ENCODE measurements at places on chromosomes 2 and 18.

DNA sequence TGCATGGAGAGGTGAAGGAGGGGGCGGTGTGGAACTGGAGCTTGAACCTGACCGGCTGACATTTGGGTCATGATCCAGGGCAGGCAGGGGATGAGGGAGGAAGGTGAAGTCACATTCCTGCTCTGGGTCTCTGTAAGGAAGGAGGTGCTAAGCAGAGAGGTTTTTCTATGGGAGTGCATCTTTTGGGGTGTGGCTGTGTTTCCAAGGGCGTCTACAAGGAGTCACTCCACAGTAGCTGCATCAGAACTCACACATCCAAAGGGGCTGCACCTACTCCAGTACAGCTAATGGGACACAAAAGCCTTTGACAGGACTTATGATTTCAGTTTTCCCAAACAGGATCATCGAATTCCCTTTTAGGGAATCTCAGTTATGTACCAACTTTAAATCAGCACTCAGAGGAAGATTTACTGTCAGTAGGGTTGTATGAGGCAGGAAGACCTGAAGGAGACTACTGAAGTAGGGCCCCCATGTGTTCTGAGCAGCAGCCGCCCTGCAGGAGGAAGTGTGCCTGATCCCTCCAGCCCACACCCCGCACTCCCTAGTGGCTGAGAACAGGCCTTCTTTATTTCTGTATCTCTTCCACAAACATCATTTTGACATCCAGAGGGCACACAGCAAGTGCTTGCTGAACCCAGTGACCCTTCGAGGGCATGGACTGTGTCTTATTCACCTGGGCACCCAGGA, 137.2 kb downstream of the CELF4 start:
- no peaks in the 10 kb centered on the region for H3K4me1 ChIP-seq
- no peak overlapping the region for H3K27ac ChIP-seq
- DNase-seq = no peak
- peaks cover 16% of the 10 kb centered on the region for H3K27me3 ChIP-seq

DNA sequence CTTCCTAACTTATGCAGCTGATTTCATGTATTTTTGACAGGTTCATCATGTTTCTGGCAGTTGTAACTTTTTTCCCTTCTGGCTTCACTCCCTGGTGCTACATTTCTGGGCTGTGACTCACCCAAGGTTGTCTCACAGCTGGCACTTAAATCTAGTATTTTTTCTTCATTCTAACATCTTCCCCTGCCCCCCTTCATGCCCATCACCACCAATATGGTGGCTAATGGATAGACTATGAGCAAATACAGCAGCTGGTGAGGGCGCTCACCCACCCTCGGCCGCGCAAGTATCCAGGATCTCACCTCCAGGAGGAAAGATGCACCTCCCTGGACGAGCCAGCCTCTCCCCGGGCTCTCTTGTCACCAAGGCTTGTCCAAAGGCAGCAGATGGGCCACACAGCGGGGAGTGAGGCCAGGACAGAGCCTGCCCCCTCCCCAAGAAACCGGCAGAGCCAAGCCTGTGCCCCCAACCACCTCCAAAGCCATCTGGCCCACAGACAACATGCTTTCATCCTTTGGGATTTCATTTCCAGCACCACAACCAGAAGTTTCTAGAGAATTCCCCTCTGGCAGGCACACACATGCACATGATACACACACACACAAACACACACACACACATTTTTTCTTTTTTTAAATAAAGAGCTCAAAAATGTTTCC, 39.1 kb downstream of the ATOH8 start:
- peak overlapping the region; percentile 18 for H3K27ac ChIP-seq
- DNase-seq = peak; percentile 59
- peak overlapping the region; percentile 14 for H3K4me3 ChIP-seq
- no peaks in the 10 kb centered on the region for H3K36me3 ChIP-seq
- peaks cover 5% of the 10 kb centered on the region for H3K27me3 ChIP-seq

- H3K4me3 ChIP-seq = no peak overlapping the region
- peak; percentile 80 for DNase-seq
- no peaks in the 10 kb centered on the region for H3K36me3 ChIP-seq
Observed at GRCh38 chr2:145751629-145752028, 1231.7 kb upstream of the ZEB2 start.

DNA sequence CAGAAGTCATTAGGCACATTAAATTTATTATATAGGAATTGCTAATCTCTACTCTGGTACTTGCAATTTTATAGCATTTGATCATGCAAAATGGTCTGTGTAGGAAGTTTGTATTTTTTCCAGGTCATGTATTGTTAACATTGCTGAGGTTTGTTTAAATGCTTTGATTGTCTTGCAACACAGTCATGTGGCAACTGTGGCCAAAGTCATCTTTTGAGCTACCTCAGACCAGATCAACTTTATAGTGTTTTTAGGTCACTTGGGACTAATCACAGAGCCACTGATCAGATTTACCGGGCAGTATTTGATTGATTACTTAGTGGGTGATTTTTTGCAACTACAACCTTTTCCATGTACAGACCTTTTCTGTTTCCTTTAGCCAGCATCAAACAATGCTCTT, 3.7 kb downstream of the SERPINB5 start:
- no peak overlapping the region for H3K4me3 ChIP-seq
- DNase-seq = peak; percentile 14
- no peaks in the 10 kb centered on the region for H3K36me3 ChIP-seq
- H3K27me3 ChIP-seq = peaks cover 5% of the 10 kb centered on the region
- no peak overlapping the region for H3K27ac ChIP-seq

DNA sequence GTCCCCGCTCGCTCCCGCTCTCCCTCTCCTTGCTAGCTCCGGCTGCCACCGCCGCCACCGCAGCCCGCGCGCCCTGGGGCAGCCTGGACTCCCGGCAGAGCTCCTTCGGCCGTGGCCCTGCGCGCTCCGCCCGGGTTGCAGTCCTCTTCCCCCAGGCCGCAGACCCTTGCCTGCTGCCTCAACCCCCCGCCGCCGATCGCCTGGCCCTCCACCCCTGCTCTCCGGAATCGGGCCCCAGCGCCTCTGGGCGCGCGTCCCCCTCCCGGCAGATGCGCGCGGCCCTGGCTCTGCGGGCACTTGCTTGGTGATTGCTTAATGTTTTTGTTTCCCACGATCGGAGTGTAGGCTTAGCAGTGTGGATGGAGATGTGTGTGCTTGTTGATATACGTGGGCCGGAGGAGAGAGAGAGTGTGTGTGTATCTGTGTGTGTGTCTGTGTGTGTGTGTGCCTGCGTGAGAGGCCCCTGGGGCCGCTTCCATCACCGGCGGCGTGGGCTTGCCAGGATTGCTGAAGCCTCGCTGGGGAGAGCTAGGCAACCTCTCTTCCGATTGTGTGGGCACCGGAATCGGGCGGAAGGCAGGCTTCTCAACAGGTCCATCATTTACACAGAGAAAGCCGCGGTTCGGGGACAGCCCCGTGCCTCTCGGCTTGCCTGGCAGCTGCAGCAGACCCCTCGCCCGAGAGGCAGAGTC, 877 bp downstream of the INHBB start:
- DNase-seq = peak; percentile 40
- H3K36me3 ChIP-seq = no peaks in the 10 kb centered on the region
- H3K4me1 ChIP-seq = peaks cover 41% of the 10 kb centered on the region
- peaks cover 75% of the 10 kb centered on the region for H3K27me3 ChIP-seq
- no peak overlapping the region for H3K27ac ChIP-seq
- H3K4me3 ChIP-seq = peak overlapping the region; percentile 53

- H3K27ac ChIP-seq = no peak overlapping the region
- peak; percentile 48 for DNase-seq
- H3K4me1 ChIP-seq = no peaks in the 10 kb centered on the region
- no peaks in the 10 kb centered on the region for H3K27me3 ChIP-seq
Observed at GRCh38 chr2:13682540-13683272, 949.8 kb upstream of the LRATD1 start.

- no peaks in the 10 kb centered on the region for H3K4me1 ChIP-seq
- H3K36me3 ChIP-seq = no peaks in the 10 kb centered on the region
- H3K4me3 ChIP-seq = no peak overlapping the region
- DNase-seq = peak; percentile 61
Observed at GRCh38 chr2:174827371-174828369, 63.4 kb upstream of the CHRNA1 start.

- H3K4me1 ChIP-seq = no peaks in the 10 kb centered on the region
- peaks cover 19% of the 10 kb centered on the region for H3K27me3 ChIP-seq
- H3K4me3 ChIP-seq = no peak overlapping the region
- no peak overlapping the region for H3K27ac ChIP-seq
Observed at GRCh38 chr2:148901142-148901541, 26.1 kb downstream of the KIF5C start.

DNA sequence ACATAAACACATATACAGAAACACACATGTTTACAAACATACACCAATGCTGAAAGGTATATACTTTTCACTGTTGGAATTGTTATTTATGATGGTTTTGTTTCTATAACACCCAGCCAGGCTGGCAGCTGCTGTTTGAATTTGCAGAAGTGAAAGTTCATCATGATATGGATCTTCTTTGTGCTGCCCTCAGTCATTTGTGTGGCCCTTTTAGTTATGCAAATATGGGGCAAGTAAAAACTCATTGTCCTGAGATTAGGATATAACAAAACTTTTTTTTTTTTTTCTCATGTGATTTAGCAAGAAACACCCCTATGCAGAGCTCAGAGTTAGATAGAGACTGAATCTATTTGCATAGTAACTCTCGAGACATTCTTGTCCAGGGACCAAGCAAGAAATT, 714.1 kb downstream of the KCNJ3 start:
- no peaks in the 10 kb centered on the region for H3K27me3 ChIP-seq
- no peak for DNase-seq
- no peaks in the 10 kb centered on the region for H3K4me1 ChIP-seq
- H3K27ac ChIP-seq = no peak overlapping the region
- H3K4me3 ChIP-seq = no peak overlapping the region
- no peaks in the 10 kb centered on the region for H3K36me3 ChIP-seq

- no peak overlapping the region for H3K4me3 ChIP-seq
- H3K4me1 ChIP-seq = peaks cover 8% of the 10 kb centered on the region
- no peaks in the 10 kb centered on the region for H3K27me3 ChIP-seq
Observed at GRCh38 chr18:3715231-3716080, 265.5 kb downstream of the TGIF1 start.

GRCh38 chr2:155315768-155316167, 617.3 kb downstream of the KCNJ3 start:
- H3K27ac ChIP-seq = no peak overlapping the region
- no peaks in the 10 kb centered on the region for H3K36me3 ChIP-seq
- no peak for DNase-seq
- H3K4me3 ChIP-seq = no peak overlapping the region
- no peaks in the 10 kb centered on the region for H3K4me1 ChIP-seq
- no peaks in the 10 kb centered on the region for H3K27me3 ChIP-seq

- no peak overlapping the region for H3K4me3 ChIP-seq
- no peaks in the 10 kb centered on the region for H3K27me3 ChIP-seq
- H3K36me3 ChIP-seq = peaks cover 24% of the 10 kb centered on the region
- peak; percentile 37 for DNase-seq
- no peak overlapping the region for H3K27ac ChIP-seq
- no peaks in the 10 kb centered on the region for H3K4me1 ChIP-seq
Observed at GRCh38 chr2:169877398-169877797, 50.1 kb downstream of the UBR3 start.

DNA sequence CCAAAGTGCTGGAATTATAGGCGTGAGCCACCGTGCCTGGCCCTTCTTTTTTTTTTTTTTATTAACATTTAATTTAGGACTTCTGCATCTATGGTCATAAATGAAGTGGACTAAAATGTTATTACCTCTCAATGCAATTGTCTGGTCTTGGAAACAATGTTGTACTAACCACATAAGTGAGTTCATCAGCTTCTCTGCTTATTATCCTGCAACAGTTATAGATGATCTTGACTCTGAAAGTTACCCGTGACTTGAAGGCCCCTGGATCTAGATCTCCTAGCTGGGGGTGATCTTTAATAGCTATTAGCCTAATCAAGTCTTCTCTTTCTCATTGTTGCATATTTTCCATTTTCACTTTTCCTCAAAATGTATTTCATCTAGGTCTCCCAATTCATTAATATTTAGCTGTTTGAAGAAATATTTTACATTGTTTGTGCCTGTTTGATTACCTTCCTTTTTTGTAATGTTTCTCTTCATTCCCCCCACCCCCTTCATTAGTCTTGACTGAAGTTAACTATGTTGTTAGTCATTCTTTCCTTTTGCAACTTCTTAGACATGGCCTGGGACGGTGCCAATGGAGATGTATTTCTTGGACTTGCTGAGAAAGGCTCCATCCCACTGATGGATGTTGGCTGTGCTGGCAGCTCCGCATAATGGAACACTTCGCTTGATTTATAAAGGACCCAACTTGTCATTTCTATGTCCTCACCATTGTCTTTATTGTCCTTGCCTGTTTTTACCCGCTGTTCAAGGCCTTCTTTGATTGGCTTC, 141.6 kb upstream of the RIOK3 start:
- H3K4me3 ChIP-seq = no peak overlapping the region
- H3K36me3 ChIP-seq = no peaks in the 10 kb centered on the region
- no peaks in the 10 kb centered on the region for H3K27me3 ChIP-seq
- DNase-seq = peak; percentile 89
- peaks cover 15% of the 10 kb centered on the region for H3K4me1 ChIP-seq

DNA sequence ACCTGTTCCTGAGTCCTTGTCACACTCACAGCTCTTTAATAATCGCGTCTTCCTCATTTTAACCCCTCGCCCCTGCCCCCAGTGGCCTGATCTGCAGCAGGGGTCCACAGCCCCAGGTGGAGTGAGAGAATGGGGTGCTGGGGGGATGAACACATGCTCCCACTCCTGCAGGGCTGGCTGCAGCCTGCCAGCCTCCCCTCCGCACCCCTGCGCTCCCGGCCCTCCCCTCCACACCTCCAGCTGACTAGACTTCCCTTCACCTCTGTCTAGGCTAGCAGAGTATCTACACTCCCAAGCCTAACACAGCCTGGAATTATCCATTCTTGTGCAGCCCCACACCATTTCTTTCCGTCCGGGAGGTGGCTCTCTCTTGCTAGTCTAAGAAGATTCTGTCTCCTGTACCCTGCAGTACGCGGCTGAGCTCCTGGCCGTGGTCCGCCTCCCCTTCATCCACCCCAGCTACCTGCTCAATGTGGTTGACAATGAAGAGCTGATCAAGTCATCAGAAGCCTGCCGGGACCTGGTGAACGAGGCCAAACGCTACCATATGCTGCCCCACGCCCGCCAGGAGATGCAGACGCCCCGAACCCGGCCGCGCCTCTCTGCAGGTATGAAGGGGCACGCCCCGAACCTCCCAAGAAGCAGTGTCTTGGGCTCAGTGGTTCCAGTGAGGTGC, 231.6 kb downstream of the ATAD2B start:
- no peaks in the 10 kb centered on the region for H3K27me3 ChIP-seq
- DNase-seq = no peak
- no peak overlapping the region for H3K27ac ChIP-seq

GRCh38 chr2:8543060-8543382, 138.8 kb upstream of the ID2 start:
- H3K27me3 ChIP-seq = peaks cover 16% of the 10 kb centered on the region
- no peak overlapping the region for H3K27ac ChIP-seq
- H3K36me3 ChIP-seq = no peaks in the 10 kb centered on the region
- DNase-seq = no peak
- H3K4me1 ChIP-seq = peaks cover 21% of the 10 kb centered on the region
